ENCODE measurements at places on chromosomes 6 and 20.

DNA sequence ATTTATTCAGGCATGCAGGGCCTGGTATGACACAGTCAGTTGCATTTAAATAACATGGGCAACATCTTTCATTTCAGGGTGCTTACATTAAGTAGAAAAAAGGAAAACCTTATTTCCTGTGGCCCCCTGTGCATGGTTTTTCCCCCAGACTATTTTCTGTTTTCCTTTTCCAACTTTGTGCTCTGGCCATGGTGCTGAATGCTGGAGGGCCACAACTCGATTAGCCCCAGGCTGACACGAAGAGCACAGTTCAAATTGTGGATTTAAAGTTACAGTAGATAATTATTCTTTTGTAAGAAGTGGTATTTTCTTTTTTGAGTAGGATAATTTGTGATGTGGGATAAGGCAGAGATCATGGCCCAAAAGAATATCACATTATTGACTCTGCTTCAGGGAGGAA lies 332.0 kb downstream of the HAO1 start:
- DNase-seq, result no peak

GRCh38 chr20:38673261-38673660 lies 51.0 kb upstream of the SLC32A1 start:
- DNase-seq, result no peak

DNA sequence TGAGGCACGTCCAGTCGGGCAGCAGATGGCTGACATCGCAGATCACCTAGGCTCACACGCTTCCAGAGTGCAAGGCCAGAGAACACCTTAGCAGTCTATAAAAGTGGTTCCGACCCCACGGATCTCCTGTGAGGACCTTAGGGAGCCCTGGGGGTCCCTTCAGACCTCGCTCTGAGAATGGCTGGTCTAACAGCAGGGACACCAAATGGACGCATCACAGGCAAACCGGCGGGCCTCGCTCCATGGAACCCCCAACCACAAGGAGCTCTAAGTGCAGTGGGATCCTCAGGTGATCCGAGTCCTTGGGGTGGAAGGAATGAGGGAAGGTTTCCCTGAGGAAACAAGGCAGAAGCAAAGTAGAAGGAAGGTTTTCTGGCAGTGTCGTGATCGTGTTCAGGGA lies 135.4 kb downstream of the SMOC2 start:
- DNase-seq, result no peak

- DNase-seq, result no peak
Observed at GRCh38 chr6:3039384-3039783, 28.9 kb upstream of the RIPK1 start.

GRCh38 chr20:37355252-37356180 lies 9.6 kb downstream of the SRC start:
- DNase-seq, result no peak

- DNase-seq, result no peak
Observed at GRCh38 chr6:4023240-4023639, 55.7 kb downstream of the FAM217A start.

DNA sequence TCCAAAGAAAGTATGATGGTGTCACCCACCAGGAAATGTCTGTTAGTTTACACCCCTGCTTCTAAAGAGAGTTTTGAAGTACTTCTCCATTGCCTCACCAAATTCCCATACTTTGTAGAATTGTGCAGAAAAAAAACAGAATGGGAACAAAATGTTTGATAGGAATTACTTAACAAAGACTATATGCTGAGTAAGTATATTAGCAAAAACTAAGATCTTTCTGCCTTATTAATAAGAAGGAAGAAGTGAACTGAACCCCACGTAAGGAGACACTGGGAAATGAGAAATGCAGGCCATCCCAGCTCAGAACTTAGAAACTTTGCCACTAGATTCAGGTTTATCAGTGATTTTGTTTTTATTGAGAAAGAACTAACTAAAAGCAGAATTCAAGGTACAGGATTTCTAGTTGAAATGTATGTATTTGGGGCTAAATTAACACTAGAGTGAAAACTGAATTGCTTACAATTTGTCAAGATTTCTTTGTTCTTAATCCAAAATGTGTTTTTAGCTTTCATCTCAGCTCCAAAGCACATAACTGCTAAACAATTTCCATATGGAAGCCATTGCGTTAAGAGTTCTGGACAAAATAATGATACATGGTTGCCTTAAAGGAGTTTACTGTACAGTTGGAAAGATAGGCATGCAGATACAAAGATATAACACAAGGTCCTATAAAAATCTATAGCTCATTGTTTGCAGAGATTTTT lies 102.7 kb upstream of the BMP5 start:
- DNase-seq, result no peak

DNA sequence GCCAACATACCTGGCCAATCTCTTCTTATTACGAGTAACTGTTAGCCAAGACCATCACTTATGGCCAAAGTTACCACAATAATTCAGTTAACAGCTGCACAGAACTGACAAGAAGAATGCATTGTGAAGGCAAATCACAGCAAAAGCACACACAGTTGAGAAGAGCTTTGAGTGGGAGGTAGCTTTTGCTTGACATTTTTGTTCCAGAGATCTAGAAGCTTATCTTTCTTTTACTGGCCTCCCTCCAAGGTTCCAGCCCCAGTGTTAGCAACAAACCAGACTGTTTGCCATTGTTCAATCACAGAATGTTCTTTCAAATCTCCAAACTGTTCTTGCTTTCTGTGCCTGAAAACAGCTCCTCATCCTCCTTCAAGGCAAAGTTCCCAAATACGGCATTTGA lies 35.9 kb upstream of the IRAK1BP1 start:
- DNase-seq, result no peak

- no peak for DNase-seq
Observed at GRCh38 chr6:138572167-138572875, 73.0 kb upstream of the NHSL1 start.

- DNase-seq, result no peak
Observed at GRCh38 chr6:99432877-99433276, 7.8 kb upstream of the PNISR start.

- DNase-seq, result no peak
Observed at GRCh38 chr20:36197271-36197670, 39.0 kb upstream of the AAR2 start.

GRCh38 chr20:62632575-62633090 lies 9.7 kb upstream of the SLCO4A1 start:
- no peak for DNase-seq

DNA sequence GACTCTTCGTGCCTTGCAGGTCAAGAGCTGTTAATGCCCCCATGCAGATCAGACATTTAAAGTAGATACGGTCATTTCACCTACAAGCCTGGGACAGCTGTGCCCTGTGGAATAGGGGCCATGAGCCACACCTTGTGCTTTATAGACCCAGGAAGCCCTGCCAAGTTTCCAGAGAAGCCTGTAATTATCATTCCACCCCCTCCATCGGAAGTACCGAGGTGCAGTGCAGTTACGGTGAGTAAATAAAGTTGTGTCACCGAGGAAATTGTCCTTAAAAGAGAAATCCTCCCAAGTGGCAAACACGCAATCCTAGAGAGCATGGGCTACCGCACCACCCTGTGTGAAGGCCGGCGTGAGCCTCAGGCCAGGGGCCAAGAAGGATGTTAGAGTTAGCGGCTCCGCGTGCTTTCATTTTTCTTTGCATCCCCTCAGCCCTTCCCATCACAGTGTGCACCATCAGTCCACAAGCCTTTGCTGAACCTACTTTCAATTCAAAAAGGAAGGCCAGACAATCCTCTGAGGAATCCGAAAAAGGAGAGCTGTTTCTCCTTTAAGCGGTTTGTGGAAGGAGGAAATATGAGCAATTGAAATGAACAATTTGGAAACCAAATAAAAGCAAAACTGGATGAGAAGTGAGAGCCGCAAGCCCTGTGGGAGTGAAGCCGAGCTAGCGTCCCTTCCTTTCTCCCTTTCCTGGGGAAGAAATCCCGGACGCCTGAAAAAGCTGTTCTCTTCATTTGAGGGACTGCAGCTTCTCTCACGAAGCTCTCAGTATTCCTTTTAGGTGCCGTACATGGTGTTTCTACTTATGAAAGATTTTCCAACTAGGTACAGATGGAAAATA lies 183.3 kb upstream of the PDE10A start:
- no peak for DNase-seq

- DNase-seq, result no peak
Observed at GRCh38 chr6:68559716-68560115, 75.4 kb upstream of the ADGRB3 start.

- DNase-seq, result no peak
Observed at GRCh38 chr6:157436219-157436943, 55.4 kb downstream of the ZDHHC14 start.

GRCh38 chr6:77548662-77549366 lies 85.5 kb upstream of the HTR1B start:
- DNase-seq, result no peak

GRCh38 chr6:146949425-146949824 lies 254.8 kb upstream of the STXBP5 start:
- DNase-seq, result no peak

- DNase-seq, result no peak
Observed at GRCh38 chr20:20461551-20461950, 93.6 kb downstream of the INSM1 start.

- DNase-seq, result no peak
Observed at GRCh38 chr6:26375270-26375669, 7.6 kb upstream of the BTN2A2 start.

DNA sequence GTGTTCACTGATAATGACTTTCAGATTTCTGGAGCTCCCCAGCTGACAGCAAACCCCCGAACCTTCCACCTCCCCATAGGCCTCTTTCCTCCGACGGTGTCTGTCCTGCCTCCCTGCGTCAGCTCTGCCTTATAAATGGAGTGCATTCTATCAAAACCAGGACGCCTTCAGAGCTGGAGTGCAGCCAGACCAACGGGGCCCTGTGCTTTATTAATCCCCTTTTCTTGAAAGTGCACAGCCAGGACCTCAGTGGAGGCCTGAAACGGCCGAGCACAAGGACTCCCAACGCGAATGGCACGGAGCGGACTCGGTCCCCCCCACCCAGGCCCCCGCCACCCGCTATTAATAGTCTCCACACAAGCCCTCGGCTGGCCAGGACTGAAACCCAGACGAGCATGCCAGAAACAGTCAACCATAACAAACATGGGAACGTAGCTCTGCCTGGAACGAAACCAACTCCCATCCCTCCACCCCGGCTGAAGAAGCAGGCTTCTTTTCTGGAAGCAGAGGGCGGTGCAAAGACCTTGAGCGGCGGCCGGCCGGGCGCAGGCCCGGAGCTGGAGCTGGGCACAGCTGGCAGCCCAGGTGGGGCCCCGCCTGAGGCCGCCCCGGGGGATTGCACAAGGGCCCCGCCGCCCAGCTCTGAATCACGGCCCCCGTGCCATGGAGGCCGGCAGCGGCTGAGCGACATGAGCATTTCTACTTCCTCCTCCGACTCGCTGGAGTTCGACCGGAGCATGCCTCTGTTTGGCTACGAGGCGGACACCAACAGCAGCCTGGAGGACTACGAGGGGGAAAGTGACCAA lies 42.3 kb upstream of the NAA20 start:
- no peak for DNase-seq

DNA sequence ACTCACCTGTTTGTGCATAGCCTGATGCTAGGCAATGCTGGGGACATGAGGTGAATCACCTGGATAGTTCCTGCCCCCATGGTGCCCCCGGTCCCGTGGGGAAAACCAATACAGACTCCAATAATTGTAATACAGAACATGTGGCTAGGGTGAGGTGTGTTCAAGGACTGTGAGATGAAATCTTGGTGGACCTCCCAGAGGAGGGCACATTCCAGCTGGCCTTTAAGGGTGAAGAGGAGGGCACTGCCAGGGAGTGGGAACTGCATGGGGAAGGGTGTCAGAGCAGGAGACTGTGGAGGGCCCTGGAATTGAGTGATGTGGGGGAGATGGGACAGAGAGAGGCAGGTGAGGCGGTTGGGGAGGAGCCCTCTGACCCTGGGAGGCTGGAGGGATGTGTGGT lies 2.5 kb downstream of the COX4I2 start:
- DNase-seq, result no peak

DNA sequence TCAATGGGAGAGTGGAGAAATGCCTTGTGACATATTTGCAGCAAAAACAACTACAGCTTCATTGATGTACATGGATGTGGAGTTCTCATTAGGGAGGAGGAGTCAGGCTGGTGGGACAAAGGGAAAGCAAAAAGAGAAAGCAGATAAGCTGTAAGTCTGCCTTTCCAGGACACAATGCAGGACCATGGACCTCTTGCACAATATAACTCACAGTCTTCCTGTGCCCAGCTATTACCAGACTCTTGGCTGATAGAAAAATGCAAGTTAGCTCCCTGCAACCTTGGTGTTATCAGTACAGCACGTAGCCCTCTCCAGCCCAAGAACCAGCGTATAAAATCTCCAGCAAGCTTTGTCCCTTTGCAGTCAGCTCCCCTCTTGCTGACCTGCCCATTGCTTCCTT lies 232.3 kb downstream of the NFATC2 start:
- DNase-seq, result no peak

DNA sequence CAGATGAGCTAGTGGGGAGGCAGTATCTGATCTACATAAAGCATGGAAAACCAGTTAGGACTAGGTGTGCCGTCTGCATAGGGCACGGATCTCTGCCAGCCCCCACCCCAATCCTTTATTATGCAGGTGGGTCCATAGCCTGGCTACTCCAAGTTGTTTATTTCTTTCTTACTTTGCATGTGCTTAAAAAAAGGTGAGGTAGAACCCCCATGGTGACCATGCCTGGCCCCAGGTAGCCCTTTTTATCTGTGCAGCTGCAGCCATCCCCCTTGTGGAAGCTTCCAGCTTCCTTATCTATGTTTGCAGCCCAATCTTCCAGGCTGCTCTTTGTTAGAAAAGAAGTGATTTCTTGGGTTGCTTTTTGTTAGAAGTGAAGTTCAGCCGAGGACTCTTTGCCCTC lies 9.0 kb upstream of the TREM2 start:
- no peak for DNase-seq

- no peak for DNase-seq
Observed at GRCh38 chr20:50198180-50198666, 7.6 kb downstream of the CEBPB start.

DNA sequence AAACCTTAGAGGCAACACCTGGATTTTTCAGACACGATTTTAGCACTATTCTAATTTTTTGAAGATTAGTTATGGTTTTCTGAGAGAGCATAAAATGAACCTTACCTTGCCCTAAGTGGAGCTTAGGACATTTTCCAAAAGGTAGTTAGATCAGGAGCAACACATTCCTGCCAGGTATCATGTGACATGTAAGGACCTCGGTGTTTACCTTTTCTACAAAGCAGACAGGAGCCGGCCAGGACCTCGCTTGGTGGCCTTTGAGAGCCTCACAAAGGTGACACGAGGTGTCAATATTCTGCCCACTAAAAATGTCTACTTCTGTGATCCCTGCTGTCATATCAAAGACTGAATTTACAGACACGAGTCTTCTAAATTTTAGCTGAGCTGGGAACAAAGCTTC lies 174.9 kb downstream of the SMOC2 start:
- no peak for DNase-seq

- no peak for DNase-seq
Observed at GRCh38 chr6:39752835-39753724, 27.9 kb upstream of the KIF6 start.
